ENCODE measurements at places on chromosomes 4 and X. TPM values are rescaled to one million over a fixed set of nuclear protein-coding genes. Genes with fewer than 3 reads are reported as not detected.

DNA sequence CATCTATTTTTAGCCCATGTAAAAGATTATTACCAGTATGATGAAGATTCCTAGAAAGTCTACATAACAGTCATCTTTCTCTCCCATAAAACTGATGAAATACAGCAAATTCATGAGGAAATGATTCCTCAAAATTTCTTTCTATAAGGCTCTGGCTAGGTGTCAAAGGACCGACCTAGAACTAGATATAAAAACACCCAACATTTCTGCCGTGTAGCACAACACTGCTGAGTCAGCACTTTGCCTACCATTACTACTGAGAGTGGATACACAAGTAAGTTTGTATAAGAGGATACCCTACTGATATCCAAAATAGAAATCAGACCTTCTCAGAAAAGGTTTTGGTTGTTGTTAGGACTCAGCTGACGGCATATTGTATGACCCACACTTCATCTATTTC is 24.7 kb downstream of the TMEM47 start:
- H3K27ac ChIP-seq, result no peak overlapping the region
- no peaks in the 10 kb centered on the region for H3K27me3 ChIP-seq
- DNase-seq, result no peak
- no peaks in the 10 kb centered on the region for H3K4me1 ChIP-seq

DNA sequence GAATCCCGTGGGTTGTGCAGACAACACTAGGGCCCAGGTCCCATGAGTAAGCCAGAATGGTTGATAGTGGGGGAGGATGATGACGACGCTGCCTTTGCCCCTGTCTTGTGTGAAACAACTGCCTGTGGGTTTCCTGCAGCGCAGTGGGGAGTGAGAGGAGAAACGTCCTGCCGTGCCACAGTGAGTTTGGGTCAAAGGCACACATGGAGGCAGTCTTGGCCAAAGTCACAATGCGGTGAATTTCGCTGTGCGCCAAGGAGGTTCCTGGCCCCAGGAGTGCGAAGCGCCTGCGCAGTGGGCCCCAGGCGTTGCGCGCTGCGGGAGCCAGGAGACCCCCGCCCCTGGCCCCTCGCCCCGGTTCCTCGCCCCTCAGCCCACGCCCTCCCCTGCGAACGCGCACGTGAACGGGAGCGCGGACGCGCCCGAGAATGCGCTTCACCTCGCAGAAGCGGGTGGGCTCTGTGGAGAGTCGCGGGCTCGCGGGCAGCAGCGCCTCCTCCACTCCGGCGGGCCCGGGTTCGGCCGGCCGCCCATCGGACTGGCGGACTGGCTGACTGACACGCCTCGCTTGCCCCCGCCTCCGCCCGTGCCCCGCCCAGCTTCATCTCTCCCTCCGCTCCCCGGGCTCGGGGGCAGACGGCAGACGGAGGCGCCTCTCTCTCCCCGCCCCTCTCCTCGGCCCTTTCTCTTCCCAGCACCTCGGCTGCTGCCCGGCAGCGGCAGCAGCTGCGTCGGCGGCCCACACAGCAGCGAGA is at the start of gene NUDT10:
NUDT10 (plus strand) TSS at position 635 of the 755 bp plus-strand sequence. CDS start 144 bp downstream, outside the sequence.
- no peaks in the 10 kb centered on the region for H3K36me3 ChIP-seq
- H3K27ac ChIP-seq, result peak within 1 kb of the TSS; percentile 63
- peak; percentile 74 for DNase-seq
- no peaks in the 10 kb centered on the region for H3K27me3 ChIP-seq
- peak within 1 kb of the TSS; percentile 43 for H3K4me3 ChIP-seq
- no peaks in the 10 kb centered on the region for H3K4me1 ChIP-seq

- no peaks in the 10 kb centered on the region for H3K4me1 ChIP-seq
- no peak overlapping the region for H3K4me3 ChIP-seq
- no peaks in the 10 kb centered on the region for H3K36me3 ChIP-seq
- H3K27me3 ChIP-seq, result no peaks in the 10 kb centered on the region
- DNase-seq, result no peak
Measured at GRCh38 chrX:37468124-37468739, 103.2 kb upstream of the LANCL3 start.

DNA sequence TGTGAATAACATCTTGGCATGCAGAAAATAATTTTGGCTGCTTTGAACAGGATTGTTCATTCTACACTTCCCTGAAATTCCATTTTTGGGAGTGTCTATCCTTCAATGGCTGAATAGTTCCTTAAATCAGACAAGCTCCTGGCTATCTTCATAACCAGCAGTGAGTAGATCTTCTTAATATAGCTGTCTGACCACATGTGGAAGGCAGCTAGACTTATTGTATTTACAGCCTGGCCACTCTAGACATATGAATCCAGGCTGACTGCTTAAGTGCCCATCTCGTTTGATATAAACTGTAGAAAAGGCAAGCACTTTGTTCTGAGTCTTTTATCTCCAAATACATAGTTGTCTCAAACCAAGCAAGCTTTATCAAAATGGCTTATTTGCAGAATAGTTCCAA is 40.0 kb downstream of the PWWP3B start:
- no peaks in the 10 kb centered on the region for H3K36me3 ChIP-seq
- H3K4me3 ChIP-seq, result no peak overlapping the region
- no peaks in the 10 kb centered on the region for H3K4me1 ChIP-seq
- H3K27me3 ChIP-seq, result no peaks in the 10 kb centered on the region

DNA sequence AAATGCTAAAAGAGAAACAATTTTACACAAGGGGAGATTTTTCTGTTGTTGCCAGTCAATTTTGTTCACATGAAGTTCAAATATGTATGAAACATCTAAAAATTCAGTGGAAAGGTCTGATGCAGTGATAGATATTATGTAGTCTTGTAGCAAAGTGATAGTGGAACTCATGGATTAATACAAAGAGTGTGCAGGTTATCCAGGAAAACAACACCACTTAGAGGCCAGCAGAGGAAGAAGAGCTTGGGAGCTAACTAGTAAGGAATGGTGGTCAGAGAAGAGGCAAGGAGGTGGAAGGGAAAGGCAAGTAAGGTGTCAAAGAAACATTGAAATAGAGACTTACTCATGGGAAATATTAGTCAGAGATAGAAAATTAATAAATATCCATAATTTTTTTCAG is 395.6 kb downstream of the MAPK10 start:
- peaks cover 15% of the 10 kb centered on the region for H3K4me1 ChIP-seq
- no peak overlapping the region for H3K4me3 ChIP-seq
- no peak overlapping the region for H3K27ac ChIP-seq
- H3K27me3 ChIP-seq, result no peaks in the 10 kb centered on the region
- no peak for DNase-seq
- H3K36me3 ChIP-seq, result no peaks in the 10 kb centered on the region

- no peak for DNase-seq
- peaks cover 21% of the 10 kb centered on the region for H3K36me3 ChIP-seq
- no peak overlapping the region for H3K4me3 ChIP-seq
Measured at GRCh38 chr4:183449193-183449882, 4.9 kb downstream of the CDKN2AIP start.

- no peaks in the 10 kb centered on the region for H3K4me1 ChIP-seq
- no peaks in the 10 kb centered on the region for H3K27me3 ChIP-seq
- H3K4me3 ChIP-seq, result no peak overlapping the region
- H3K27ac ChIP-seq, result no peak overlapping the region
- no peak for DNase-seq
Measured at GRCh38 chr4:154497889-154498288, 6.3 kb upstream of the DCHS2 start.

GRCh38 chr4:45331802-45332201 is 605.4 kb upstream of the GNPDA2 start:
- no peaks in the 10 kb centered on the region for H3K36me3 ChIP-seq
- H3K27ac ChIP-seq, result no peak overlapping the region
- DNase-seq, result no peak
- no peaks in the 10 kb centered on the region for H3K27me3 ChIP-seq

- DNase-seq, result no peak
- H3K36me3 ChIP-seq, result no peaks in the 10 kb centered on the region
- H3K4me3 ChIP-seq, result no peak overlapping the region
- H3K4me1 ChIP-seq, result peaks cover 57% of the 10 kb centered on the region
Measured at GRCh38 chr4:98493296-98493695, 165.1 kb downstream of the TSPAN5 start.

DNA sequence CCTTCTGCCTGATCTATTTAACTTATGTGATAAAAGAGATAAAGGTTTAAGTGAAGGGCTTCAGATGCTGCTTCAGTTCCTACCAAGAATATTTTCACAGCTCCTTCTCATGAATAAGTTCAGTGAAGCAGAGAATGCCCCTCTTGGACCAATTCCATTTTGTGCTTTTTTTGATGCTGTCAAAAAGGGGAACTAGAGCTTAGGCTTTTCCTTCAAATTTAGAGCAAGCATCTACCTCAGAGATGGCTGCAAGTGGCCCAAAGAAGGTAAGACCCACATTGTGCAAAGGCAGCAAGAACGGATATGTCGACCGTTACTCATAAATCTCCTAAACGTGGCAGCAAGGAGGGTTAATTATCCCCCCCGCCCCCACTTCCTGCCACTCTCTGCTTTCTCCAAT is 4.5 kb downstream of the CHRDL1 start:
- H3K4me1 ChIP-seq, result no peaks in the 10 kb centered on the region
- H3K36me3 ChIP-seq, result no peaks in the 10 kb centered on the region
- H3K4me3 ChIP-seq, result no peak overlapping the region
- H3K27me3 ChIP-seq, result no peaks in the 10 kb centered on the region

- H3K27ac ChIP-seq, result no peak overlapping the region
- H3K36me3 ChIP-seq, result no peaks in the 10 kb centered on the region
- no peaks in the 10 kb centered on the region for H3K27me3 ChIP-seq
- no peak for DNase-seq
Measured at GRCh38 chr4:6493658-6494304, 21.4 kb upstream of the PPP2R2C start.

GRCh38 chr4:154583677-154584076 is 6.9 kb downstream of the FGA start:
- no peaks in the 10 kb centered on the region for H3K36me3 ChIP-seq
- H3K27ac ChIP-seq, result no peak overlapping the region
- H3K27me3 ChIP-seq, result no peaks in the 10 kb centered on the region

- no peak overlapping the region for H3K27ac ChIP-seq
- no peak for DNase-seq
- H3K36me3 ChIP-seq, result no peaks in the 10 kb centered on the region
- H3K4me3 ChIP-seq, result no peak overlapping the region
- H3K4me1 ChIP-seq, result no peaks in the 10 kb centered on the region
Measured at GRCh38 chrX:38106991-38107655, 100.8 kb downstream of the SYTL5 start.

GRCh38 chr4:68691186-68691585 is 20.7 kb upstream of the UGT2B15 start:
- H3K4me1 ChIP-seq, result no peaks in the 10 kb centered on the region
- H3K36me3 ChIP-seq, result no peaks in the 10 kb centered on the region
- DNase-seq, result no peak
- no peak overlapping the region for H3K27ac ChIP-seq
- H3K4me3 ChIP-seq, result no peak overlapping the region
- no peaks in the 10 kb centered on the region for H3K27me3 ChIP-seq

GRCh38 chr4:25313201-25313895 is 774 bp downstream of the ZCCHC4 start:
- H3K4me1 ChIP-seq, result no peaks in the 10 kb centered on the region
- H3K27ac ChIP-seq, result peak overlapping the region; percentile 62
- H3K4me3 ChIP-seq, result peak overlapping the region; percentile 76
- DNase-seq, result no peak
- H3K36me3 ChIP-seq, result peaks cover 14% of the 10 kb centered on the region

- H3K4me3 ChIP-seq, result no peak overlapping the region
- DNase-seq, result no peak
- H3K4me1 ChIP-seq, result peaks cover 15% of the 10 kb centered on the region
- no peaks in the 10 kb centered on the region for H3K36me3 ChIP-seq
- no peaks in the 10 kb centered on the region for H3K27me3 ChIP-seq
Measured at GRCh38 chr4:41185614-41186592, 28.4 kb downstream of the APBB2 start.

DNA sequence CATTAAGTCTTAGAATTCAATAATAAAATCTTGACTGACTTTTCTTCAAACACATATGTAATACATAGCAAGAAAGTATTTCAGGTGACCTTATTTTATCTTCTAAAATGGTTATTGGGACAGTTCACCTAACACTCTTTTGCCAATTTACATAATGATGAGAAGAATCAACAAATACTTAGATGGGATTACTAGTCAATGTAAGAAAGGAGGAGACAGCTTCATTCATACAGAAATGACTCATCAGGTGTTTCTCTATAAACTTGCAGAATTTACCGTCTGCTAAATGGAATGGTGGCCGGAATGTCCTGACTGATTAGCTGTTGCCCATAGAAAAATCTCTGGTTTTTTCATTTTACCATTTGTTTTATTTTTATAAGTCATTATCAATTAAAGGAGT is 115.0 kb upstream of the ETNPPL start:
- H3K36me3 ChIP-seq, result no peaks in the 10 kb centered on the region
- H3K4me3 ChIP-seq, result no peak overlapping the region
- H3K4me1 ChIP-seq, result no peaks in the 10 kb centered on the region
- no peak for DNase-seq

- no peak overlapping the region for H3K4me3 ChIP-seq
- H3K36me3 ChIP-seq, result no peaks in the 10 kb centered on the region
- no peaks in the 10 kb centered on the region for H3K4me1 ChIP-seq
- no peaks in the 10 kb centered on the region for H3K27me3 ChIP-seq
- no peak overlapping the region for H3K27ac ChIP-seq
Measured at GRCh38 chrX:103726477-103726876, 15.8 kb downstream of the TMEM31 start.

GRCh38 chr4:111213531-111213930 is 590.7 kb upstream of the PITX2 start:
- H3K4me3 ChIP-seq, result no peak overlapping the region
- H3K27me3 ChIP-seq, result no peaks in the 10 kb centered on the region
- H3K36me3 ChIP-seq, result no peaks in the 10 kb centered on the region
- DNase-seq, result no peak

DNA sequence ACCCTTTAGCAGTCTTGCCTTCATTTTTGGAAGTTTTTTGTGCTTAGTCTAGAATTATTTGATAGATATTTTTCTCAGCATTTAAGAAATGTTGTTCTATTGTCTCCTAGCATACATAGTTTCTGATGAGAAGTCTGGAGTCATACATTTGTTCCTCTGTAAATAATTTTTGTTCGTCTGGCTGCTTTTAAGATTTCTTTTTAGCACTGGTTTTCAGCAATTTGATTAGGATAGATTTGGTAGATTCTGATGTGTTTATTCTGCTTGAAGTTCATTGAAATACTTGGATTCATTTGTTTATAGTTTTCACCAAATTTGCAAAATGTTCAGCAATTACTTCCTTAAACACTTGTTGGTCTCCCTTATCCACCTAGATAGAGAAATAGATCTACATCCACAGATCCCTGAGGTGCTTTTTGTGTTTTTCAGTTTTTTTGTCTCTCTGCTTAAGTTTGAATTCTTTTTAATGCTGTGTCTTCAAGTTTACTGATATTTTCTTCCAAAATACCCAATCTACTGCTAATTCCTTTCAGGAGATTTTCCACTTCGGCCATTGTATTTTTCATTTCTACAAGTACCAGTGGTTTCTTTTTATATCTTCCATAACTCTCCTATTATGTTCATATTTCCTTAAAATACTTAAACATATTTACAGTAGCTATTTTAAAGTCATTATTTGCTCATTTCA is 64.9 kb downstream of the ABLIM2 start:
- no peaks in the 10 kb centered on the region for H3K27me3 ChIP-seq
- DNase-seq, result no peak
- no peaks in the 10 kb centered on the region for H3K4me1 ChIP-seq

- H3K27ac ChIP-seq, result no peak overlapping the region
- H3K4me1 ChIP-seq, result no peaks in the 10 kb centered on the region
- no peak overlapping the region for H3K4me3 ChIP-seq
Measured at GRCh38 chr4:25635501-25635900, 20.1 kb upstream of the SLC34A2 start.

- H3K4me3 ChIP-seq, result no peak within 1 kb of the TSS
- H3K36me3 ChIP-seq, result no peaks in the 10 kb centered on the region
- no peaks in the 10 kb centered on the region for H3K27me3 ChIP-seq
- DNase-seq, result no peak
Measured at GRCh38 chr4:83114576-83114975, at the start of gene PLAC8. Gene PLAC8, minus strand, starts transcription at chr4:83114729. Its CDS starts 6,808 bp downstream, at chr4:83107921.

Gene MXRA5
- total RNA-seq, result 5.9 TPM

Gene NMU
- not detected for total RNA-seq

Gene NEXMIF
- 7.3 TPM for total RNA-seq

Gene SYP
- 14.6 TPM for total RNA-seq

Gene CTSO
- 29.3 TPM for total RNA-seq

Gene RNF175
- not detected for total RNA-seq

Gene CT83
- total RNA-seq, result not detected

Gene PNMA6F
- not detected for total RNA-seq

Data from sigmoid colon (tissue), 7 donors.